H4 (cell line): ENCODE measurements at places on chromosomes 16 and 17.

DNA sequence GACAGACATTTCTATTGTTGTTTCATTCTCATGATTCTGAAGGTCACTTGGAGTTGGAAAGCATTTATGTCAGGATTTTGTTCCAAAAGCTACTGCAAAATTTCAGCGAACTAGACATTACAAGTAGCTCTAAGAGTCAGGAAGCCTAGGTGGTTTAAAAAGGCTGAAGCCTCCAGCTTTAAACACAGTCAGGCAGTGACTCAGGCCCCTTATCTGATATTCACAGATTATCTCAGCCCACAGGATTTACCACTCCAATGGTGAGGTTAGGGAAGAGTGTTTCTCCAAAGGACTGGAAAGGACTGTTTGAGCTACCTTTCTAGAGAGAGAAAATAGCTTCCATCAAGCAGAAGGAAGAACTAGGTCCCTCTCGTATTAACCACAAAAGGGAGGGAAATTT lies 624.4 kb upstream of the C16orf82 start:
- no peak for DNase-seq

DNA sequence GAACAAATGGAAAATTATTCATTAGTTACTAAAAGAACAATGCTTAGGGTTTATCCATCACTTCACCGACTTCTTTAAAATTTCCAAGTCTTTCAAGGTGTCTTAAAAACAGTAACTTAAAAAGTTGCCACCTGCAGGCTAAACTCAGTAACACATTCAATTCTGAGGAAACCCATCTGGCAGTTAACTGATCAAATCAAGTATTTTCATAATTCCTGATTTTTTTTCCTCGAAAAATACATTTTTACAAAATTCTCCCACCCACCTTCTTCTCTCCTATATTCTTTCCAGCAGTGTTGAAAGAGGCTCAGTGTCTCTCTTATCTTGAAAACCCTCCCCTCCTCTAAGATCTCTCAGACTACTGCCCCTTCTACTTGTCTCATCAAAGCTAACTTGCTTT lies 29.9 kb downstream of the PARN start:
- DNase-seq: no peak

DNA sequence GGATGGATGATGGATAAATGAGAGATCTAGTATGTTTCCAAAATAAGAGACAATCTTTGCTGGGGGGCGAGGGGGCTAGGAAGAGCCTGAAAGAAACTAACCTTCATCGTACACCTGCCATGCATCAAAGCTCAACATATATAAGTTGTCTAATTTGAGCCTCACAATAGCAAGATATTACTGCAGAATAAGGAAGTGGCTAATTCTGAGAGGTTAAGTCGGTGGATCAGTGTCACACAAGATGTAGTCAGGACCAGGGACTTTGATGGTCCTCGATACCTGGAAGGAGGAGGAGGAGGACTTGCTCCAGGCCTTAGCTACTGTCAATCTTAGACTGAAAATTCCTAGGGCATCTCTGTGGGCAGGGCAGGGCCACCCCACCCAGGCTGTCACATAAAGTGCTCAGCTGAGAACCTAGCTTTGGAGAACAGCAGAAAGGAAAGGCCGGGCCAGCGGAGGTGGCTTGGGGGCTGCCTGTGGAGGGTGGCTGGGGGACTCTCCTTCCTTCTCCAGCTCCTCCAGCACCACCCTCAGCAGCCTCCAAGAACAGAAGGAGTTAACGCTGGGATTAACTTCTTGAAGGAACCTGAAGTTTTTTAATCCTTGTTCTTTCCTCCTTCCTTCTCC lies 460 bp upstream of the SLC13A2 start:
- DNase-seq: no peak

DNA sequence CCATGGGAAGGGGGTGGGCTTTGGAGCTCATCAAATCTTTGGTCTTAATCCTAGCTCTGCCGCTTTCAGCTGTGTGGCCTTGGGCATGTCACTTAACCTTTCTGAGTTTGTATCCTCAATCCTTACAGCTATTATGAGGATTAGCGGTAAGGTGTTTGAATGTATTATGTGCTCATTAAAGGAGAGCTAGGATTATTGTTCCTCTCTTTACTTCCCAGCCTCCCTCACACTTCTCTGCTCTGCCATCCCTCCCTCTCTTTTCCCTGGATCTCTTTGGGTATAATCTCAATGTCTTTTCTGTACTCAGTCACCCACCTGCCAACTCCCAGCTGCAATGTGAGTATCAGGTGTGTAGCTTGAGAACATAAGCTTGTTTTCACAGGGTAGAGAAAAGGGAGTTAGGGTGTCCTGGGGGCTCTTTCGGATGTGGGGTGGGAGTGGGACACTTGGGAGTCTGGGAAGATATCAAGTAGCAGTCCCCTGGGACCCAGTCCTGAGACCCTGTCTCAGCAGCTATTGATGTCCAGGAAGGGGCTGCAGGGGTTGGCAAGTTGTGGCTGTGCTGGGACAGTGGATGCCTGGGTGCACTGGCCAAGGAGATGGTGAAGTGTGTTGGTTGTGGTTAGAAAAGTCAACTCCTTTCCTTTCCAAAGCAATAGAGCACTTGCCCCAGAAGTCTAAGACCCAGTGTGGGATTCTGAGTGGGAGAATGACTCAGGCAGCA lies 1.8 kb downstream of the EFNB3 start:
- DNase-seq: no peak

DNA sequence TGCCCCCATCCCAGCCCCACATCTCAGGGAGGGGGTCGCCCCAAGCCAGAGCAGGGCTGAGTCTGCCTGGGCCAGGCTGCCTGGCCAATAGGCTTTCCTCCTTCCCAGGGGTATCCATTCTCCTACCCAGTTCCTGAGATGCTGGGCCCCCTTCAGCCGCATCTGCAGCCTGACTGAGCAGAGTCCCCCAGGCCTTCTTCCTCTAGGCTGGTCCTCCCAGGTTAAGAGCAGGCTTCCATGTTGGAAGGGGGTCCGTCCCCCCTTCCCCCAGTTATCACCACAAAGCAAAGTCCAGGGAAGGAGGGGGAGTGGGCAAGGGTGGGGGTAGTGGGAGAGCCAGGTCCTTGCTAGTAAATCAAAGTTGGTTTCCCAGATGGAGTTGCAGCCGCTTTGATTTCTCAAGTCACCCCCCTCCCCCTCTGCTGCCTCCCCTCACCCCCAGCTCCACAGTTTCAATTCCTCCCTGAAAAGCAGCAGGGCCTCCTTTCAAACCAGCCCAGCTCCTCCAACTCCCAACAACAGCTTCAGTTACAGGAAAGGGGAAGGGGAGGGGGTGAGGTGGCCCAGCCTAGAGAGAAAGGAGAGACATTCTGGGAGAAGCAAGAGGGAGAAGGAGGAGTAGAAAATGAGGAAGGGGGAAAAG lies 9.5 kb upstream of the FZD2 start:
- no peak for DNase-seq

DNA sequence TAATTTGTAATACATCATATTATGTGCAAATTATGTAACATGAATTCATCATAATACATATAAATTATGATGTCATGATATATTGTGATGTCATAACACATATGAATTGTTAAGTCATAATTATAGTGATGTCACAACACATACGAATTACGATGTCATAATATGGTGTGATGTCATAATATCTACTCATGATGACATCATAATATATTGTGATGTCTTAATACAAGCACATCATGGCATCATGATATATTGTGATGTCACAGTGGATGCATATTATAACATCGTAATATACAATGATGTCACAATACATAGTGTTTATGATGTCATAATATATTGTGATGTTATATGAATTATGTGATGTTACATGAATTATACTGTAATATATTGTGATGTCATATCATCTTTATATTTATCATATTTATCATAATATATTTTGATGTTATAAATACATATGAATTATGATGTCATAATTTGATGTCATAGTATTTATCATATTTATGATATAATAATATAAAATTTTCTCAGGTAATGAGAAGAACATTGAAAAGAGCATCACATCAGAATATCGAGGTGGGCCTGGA lies 1793.0 kb downstream of the TP53TG3F start:
- no peak for DNase-seq

DNA sequence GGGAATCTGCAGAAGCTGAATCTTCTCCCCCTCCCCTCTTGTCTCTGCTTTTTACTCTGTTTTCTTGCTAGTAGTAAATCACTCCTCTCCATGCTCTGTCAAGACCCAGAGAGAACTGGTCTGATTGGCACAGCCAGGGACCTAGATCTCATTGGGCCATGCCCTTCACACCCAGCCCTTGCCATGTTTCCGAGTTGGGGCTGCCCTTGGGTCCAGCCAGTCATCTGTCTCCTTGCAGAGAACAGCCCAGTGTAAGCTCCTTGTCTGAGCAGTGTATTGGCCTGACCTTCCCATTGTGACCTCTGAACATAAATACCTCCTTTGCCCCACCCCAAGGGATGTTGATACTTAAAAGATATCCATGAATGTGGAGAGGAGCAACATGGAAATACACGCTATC lies 3.9 kb downstream of the MMP15 start:
- no peak for DNase-seq

GRCh38 chr16:12426122-12426521 lies 377.6 kb downstream of the CPPED1 start:
- no peak for DNase-seq

- DNase-seq: no peak
Observed at GRCh38 chr17:82677353-82677925, 21.1 kb downstream of the RAB40B start.

- DNase-seq: no peak
Observed at GRCh38 chr17:32235588-32235987, 30.0 kb upstream of the RHBDL3 start.

GRCh38 chr16:26700250-26700649 lies 366.5 kb upstream of the C16orf82 start:
- DNase-seq: no peak

DNA sequence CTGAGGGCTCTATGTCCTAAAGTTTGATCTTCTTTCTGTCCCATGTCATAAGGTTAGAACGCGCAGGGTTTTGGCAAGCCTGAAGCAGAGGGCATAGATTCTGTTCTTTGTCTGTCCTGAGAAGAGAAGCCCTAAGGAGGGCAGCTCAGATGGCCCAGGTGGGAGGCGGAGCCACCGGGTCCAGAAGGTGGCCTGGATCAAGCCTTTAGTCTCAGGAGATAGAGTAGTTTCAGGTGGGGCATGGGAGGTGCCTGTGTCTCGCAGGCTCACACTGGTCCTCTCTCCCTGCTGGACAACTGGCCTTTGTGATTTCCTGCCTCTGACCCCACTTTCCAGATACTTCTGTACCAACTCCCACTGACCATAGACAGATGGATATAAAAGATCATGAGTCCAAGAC lies 44.2 kb upstream of the DNAJA2 start:
- DNase-seq: no peak

GRCh38 chr16:67446968-67447507 lies 16.1 kb downstream of the HSD11B2 start:
- DNase-seq: no peak

DNA sequence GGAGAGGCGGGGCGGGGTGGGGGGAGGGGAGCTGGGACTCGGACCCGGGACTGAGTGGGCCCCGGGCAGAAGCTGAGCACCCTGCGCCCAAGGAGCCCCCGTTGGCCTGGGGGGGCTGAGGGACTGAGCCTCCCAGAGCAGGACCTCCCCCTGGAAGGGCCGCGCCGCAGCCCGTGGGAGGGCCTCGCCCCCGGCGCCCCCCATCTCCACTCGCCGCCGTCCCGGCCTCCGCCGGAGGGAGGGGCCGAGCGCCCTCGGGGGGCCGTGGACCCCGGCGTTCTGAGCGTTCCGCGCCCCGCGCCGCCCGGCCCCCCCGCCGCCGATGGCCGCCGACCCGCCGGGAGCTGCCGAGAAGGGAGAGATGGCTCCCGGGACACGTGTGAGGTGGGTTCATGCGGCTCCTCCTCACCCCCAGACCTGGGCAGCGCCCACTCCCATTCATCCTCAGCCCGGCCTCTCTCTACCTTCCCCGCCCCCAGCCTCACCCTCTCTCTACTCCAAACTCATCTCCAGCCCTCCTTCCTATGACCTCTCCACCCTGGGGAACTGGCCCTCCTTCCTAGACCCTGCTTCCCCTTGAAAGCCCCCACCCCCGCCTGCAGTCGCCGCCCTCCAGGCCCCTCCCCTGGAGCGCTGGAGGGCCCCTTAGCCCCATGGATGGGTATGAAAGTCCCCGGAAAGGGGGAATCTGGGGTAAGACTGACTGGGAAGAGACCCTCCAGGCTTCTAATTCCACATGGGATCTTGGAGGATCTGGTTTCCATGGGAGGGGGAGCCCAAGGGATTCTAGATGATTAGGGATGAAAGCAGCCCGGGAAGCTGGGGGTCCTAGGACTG lies 922 bp downstream of the FBXL19 start:
- DNase-seq: no peak

- no peak for DNase-seq
Observed at GRCh38 chr17:4733073-4733531, 1.9 kb downstream of the MED11 start.

DNA sequence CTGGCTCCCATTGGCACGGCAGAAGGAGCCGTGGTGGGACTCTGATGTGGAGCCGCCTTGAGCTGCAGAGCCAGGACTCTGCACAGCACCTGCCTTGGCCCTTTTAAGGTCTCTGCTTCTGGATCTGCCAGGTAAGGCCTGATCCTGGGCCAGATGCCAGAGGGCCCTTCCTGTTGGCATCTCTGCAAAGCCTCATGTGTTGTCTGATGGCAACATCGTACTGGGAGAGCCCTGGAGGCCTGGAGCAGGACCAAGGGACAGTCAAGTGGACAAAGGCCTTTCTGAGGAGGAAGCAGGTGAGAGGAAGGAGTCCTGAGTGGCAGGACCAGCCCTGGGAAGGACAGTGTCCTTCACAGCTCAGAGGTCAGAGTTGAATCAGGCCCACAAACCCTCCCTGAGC lies 26.1 kb downstream of the SOCS1 start:
- DNase-seq: no peak

- no peak for DNase-seq
Observed at GRCh38 chr17:75900691-75901533, 3.8 kb downstream of the MRPL38 start.

- no peak for DNase-seq
Observed at GRCh38 chr17:2656283-2656682, 55.3 kb downstream of the CLUH start.

GRCh38 chr16:4175849-4176248 lies 59.6 kb upstream of the ADCY9 start:
- no peak for DNase-seq

DNA sequence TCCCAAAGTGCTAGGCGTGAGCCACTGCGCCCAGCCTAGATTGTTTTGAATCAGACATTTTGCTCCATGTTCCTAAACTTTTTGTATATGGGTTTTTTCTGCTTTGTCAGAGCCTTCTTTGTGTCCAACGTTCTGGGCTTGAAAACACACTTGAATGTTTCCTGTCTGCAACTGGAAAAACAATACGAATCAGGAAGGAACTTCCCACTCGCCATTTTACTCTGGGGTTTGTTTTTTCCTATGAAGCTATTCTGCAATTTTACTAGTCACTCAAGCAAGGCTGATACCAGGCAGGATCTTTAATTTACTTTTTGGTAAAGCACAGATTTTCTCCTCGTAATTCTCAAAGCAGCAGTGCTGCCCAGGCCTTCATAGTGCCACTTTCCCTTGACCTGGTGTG lies 31.6 kb downstream of the ARHGAP17 start:
- no peak for DNase-seq

GRCh38 chr16:82059161-82059982 lies 24.3 kb downstream of the HSD17B2 start:
- no peak for DNase-seq

DNA sequence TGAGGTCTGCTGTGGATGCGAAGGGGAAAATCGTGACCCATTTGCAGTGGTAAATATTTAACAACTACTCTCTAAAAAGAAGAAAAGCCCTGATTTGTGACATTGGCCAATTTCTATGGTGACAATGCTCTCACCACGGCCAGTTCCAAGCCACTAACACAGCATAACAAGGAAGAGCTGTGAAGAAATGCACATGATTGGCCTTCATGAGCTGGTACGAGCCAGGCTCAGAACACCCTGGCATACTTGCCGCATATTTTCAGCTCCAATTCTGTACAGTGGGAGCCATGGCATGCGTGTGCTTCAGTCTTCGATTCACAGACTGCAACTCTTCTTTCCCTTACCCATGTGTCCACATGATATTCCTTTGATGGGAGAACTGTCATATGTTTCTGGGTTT lies 363.9 kb upstream of the CDH5 start:
- no peak for DNase-seq
